D721Med (cell line): ENCODE measurements at places on chromosomes 16 and 17.

GRCh38 chr17:58278661-58279015 lies 2.1 kb downstream of the MPO start:
- no peak for DNase-seq

- DNase-seq, result no peak
Observed at GRCh38 chr17:65750631-65751115, 189.2 kb upstream of the AXIN2 start.

DNA sequence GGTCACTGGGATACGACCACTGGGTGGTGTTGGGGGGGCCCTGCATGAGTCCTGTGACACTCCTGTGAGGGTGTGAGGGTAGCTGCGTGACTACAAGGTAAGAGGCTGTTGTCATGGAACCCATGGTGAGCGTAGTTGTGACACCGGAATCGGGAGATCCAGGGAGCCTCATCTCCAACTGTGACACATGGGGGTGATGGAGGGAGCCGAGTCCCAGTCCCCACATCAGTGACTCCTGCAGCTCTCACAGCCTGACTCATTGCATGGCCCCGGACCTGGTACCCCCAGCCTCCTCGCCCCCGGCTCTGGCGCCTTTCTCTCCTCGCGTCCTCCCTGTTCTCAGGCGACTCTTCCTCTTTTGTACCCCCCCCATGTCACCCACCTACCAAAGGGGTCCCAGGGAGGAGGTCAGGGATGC lies 14.2 kb downstream of the CDH16 start:
- no peak for DNase-seq

GRCh38 chr16:75239542-75240122 lies 11.8 kb downstream of the BCAR1 start:
- DNase-seq, result no peak

- no peak for DNase-seq
Observed at GRCh38 chr17:21522755-21523336, 146.7 kb downstream of the KCNJ12 start.

DNA sequence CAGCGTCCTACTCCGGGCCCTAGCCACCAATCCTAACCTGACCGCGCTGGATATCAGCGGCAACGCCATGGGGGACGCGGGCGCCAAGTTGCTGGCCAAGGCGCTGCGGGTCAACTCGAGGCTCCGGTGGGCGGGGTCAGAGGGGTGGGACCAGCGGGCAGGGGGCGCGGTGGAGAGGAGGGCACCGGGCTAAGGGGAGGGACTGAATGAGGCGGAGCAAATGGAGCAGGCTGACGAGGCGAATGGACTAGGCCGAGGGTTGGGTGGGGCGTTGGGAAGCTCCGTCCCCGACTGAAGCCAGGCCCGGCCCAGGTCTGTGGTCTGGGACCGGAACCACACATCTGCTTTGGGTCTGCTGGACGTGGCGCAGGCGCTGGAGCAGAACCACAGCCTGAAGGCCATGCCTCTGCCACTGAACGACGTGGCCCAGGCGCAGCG lies 4.6 kb downstream of the CARMIL2 start:
- DNase-seq, result no peak

DNA sequence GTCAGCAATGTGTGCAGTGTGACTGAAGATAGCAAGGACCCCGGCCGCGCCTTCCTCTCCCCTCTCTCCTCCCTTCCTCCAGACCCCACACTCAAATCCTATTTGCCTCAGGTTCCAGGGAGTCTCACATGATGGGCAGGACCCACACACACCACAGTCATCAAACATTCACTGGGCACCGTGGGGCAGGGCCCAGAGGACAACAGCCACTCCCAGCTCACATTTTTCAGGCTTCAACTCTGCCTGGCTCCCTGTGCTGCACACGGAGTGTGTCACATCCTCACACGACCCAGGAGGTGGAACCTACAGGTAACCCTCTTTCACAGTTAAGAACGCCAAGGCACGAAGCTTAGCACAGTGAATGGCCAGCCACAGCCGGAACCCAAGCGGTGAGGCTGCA lies 30.5 kb downstream of the PEMT start:
- DNase-seq, result no peak

GRCh38 chr17:39208136-39208535 lies 8.1 kb downstream of the RPL19 start:
- DNase-seq, result no peak

DNA sequence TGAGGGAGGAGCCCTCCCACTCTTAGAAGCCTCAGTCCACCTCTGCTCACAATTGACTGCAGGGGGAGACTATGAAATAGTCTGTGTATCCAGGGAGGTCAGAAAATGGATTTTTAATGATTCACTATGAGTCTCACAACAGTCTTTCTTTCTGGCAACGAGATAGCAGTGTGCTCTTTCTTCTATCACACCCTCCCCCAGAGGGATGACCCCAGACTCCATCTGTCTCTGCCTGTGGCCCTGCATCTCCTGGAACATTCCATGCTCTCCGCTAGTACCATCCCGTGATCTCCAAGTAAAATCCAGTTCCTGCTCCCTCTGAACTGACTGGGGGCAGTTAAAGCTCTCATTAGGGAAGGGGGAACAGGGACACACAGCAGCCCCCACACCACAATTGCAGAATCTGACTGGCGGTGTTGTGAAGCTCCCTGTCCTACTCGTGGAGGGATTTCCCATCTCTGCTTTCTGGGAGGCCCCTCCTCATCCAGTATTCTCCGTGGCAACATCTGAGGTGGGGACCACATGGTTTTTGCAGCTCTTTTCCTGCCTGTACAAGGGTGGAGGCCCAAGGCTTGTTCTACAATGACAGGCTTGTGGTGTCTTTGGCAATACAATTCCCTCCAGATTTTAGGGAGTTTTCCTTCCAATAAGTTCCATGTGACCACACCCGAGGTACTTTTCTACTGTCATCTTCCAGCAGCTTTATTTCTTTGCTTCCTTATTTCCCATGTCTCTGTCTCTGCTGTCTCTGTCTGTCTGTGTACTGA lies 19.4 kb downstream of the NATD1 start:
- no peak for DNase-seq
